ENCODE measurements at places on chromosomes 1 and 21.
A peak's percentile ranks its signal among the peaks of the same experiment; 100 is the strongest.

DNA sequence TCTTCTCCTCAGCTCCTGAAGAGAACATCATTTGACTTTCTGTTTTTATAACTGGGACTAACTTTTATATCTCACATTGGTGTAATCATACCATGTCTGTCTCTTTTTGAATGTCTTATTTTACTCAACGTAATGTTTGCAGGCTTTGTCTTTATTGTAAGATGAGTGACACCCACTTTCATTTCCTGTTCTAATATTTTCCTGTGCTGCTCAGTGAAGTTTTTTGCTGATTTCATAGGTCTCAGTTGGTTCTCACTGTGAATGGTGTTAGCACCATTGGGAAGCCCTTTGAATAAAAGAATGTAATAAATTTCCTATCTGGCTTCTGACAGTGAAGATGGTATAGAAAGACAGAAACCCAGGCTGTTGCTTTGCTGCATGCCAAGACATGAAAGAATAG is 84.0 kb downstream of the RAVER2 start:
- peak; percentile 61 for DNase-seq

GRCh38 chr1:151851886-151852285 is 1.6 kb downstream of the THEM5 start:
- no peak for DNase-seq

- DNase-seq = peak; percentile 97
Measured at GRCh38 chr1:198657550-198658064, 18.8 kb downstream of the PTPRC start.

- DNase-seq = no peak
Measured at GRCh38 chr1:191696354-191696753, 461.9 kb upstream of the RGS18 start.

DNA sequence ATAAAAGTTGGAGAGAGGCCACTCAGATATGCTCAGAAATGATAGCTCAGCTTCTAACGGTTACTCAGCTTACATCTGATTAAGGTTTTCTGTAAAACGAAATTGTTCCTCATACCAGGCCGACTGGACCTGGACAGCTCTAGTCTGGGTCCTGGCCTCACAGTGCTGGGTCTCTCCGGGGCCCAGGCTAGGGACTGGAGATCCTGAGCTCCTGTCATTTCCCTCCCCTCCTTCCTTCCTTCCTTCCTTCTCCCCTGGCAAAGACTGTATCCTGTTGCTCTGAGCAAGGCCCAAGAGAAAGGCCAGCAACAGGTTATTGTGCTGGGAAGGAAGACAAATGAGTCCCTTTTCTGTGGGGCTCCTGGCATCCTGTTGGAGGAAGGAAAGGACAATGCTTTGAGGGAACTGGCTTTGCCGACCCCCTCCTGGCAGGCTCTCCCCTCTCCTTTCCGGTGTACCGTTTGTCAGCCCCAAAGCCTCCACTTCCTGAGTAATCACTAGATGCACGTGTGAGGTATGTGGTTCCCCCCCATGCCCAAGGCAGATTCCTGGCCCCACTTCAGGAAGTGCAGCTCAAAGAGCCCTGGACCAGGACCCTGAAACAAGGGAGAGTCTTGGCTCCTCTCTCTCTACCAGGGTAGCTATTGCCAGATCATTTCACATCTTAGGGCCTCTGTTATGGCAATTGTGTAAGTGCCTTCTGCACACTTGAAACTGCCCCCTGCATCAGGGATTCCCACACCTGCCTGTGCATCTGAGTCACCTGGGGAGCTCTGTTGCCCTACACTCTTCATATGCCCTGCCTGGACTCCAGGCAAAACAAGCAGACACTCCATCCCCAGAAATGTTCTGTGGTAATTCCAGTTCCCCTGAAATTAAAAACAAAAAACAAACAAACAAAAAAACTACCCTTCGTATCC is 212.7 kb upstream of the FGGY start:
- peak; percentile 9 for DNase-seq

GRCh38 chr1:99669821-99670220 is 23.9 kb downstream of the PALMD start:
- no peak for DNase-seq

DNA sequence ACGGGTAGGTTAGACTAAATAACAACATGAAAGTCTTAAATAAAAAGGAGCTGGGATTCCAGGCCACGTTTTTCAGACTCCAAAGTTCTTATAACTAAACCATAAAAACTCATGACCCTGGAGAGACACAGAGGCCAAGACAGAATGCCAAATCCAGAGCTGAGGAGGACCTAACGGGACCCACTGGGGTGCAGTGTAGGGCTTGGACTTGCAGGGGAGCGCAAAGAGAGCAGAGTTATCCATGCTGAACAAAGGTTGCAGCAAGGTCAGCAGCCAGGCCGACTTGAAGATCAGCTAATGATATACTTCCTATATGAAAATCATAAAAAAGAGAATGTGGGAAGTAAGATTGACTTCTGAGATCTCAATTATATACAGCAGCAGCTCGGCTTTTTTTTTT is 237.1 kb downstream of the TM2D1 start:
- no peak for DNase-seq

- DNase-seq = no peak
Measured at GRCh38 chr1:150582371-150582770, 3.0 kb upstream of the MCL1 start.

DNA sequence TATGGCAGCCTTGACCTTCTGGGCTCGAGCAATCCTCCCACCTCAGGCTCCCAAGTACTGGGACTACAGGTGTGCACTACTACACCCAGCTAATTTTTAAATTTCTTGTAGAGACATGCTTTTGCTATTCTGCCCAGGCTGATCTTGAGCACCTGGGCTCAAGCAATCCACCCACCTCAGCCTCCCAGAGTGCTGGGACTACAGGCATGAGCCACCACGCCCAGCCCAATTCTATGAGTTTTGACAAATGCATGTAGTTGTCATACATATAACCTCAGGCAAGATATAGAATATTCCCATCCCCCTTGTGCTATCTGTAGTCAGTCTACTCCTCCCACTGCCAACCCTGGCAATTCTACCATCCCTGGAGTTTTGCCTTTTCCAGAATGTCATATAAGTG is 38.7 kb upstream of the TTC22 start:
- no peak for DNase-seq

DNA sequence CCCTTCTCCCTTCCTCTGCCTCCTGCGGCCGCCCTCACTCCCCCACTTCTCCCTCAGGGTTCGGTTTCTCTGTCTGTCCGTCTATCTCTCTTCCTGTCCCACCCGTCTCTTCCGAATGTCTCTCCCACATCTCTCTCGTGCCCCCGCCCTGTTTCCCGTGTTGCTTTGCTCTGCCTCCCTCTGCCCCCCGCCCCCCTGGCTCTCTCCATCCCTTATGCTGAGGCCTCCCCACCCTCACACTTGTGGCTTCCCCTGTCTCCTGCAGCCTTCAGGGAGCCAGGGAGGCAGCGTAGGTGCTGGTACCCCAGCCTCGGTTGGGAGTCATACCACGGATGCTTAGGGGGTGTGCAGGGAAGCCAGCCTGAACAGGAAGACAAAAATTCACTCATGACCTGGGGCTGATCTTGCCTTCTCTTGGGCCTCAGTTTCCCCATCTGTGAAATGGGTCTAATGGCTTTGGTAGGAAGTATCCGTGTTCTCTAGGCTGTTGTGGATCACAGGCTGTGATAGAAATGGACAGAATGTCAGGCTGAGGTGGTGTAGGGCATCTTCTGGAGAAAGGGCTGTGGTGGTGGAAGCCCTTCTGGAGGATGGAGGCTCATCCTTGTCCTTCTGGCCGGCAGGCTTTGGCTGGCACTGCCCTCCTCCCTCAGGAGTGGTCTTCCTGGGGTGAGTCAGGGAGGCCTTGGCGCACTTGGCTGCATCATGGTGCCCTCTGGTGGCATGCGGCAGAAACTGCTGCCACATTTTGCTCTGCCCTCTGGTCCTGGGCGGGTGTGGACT is 55.5 kb downstream of the FOXO6 start:
- peak; percentile 64 for DNase-seq

GRCh38 chr1:158026651-158027050 is 33.2 kb downstream of the KIRREL1 start:
- no peak for DNase-seq

GRCh38 chr1:19712928-19713327 is 48.3 kb downstream of the HTR6 start:
- DNase-seq = no peak

- no peak for DNase-seq
Measured at GRCh38 chr1:96259399-96259798, 462.2 kb upstream of the PTBP2 start.

DNA sequence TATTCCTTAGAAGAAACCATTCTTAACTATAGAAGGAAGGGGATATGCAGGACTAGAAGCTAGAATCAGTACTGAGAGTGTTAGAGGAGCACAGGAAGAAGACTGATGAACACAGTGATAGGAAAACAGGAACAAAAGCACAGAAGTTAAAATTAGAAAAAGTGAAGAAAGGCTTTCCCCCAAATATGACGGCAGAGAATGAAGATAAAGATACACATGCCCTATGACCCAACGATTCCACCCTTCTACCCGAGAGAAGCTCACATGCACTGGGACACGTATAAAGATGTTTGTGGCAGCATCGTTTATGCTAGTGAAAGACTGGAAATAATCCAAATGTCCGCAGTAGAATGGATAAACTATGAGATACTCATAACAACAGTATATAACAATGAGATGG is 74.2 kb downstream of the DTL start:
- DNase-seq = peak; percentile 32

DNA sequence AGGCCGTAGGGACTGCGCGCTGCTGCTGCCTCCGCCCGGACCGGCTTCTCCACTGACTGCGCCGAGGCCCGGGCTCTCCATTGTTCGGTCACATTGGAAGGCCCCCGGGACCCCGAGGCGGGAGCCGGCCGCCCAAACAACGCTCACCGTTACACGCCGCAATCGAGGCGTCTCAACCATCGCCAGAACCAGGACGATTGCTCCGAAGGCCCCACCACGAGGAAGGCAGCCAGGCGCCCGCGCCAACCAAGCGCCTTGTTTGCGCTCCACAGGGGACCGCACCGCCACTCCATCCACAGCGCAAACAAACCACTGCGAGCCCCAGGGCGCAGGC is 595 bp downstream of the GLUL start:
- DNase-seq = no peak

- no peak for DNase-seq
Measured at GRCh38 chr1:85626818-85627217, 46.3 kb downstream of the CCN1 start.

DNA sequence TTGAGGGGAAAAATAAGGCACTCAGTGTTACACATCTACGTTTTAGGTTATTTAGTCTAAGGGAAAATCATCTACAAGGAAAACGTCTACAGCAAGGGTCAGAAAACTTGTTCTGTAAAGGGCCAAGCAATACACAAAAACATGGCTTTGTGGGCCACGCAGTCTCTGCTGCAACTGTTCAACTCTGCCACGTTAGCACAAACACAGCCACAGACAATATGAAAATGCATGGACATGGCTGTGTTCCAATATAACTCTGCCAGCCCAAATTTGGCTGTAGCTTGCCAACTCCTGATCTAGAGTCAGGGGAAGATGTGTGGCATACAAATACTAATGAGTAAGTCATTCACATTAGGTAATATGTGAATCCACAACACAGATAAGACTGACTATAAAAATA is 40.7 kb downstream of the COA6 start:
- no peak for DNase-seq
